ENCODE measurements at places on chromosomes 2 and 18.
A peak's percentile ranks its signal among the peaks of the same experiment; 100 is the strongest.

GRCh38 chr18:65439188-65439587 lies 311.6 kb upstream of the CDH7 start:
- no peak for DNase-seq

GRCh38 chr2:181258720-181259119 lies 198.5 kb upstream of the ITGA4 start:
- DNase-seq, result no peak

DNA sequence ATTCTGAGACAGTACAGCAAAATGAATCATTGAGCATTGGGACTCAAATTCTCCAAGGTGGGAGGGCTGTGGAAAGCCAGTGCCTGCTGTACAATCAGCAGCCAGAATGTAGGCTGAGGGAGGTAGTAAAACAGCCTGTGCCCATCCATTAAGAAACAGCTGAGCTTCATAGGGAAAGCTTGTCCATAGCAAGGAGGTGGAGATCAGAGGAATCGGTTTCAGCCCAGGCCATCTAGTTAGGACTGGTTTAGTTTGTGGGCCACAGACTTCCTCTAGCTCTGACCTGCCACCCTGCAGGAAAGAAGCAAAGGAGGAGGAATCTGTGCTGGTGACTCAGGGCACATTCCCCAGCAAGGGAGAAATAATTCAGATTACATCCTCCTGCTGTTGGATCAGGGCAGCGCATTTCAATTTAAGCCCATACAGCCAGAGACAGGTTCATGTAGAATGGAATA lies 333.4 kb downstream of the SETBP1 start:
- DNase-seq, result no peak

DNA sequence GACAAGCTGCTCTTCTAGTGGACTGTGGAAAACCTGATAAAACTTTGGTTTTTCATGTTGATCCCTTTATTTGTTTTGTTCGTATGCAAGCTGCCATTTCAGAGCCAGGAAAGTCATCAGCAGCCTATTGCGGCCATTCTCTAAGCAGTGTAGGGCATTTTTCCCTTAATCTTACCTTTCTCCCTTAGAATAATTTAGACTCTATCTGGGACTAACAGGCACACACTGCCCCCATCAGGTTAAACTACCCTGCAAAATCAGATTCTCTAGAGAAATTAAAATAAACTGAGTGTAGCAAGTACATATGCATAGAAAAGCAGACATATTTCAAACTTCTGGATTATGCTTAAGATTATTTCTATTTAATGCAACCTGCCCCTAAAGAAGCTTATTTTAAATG lies 347.5 kb downstream of the METTL4 start:
- no peak for DNase-seq

DNA sequence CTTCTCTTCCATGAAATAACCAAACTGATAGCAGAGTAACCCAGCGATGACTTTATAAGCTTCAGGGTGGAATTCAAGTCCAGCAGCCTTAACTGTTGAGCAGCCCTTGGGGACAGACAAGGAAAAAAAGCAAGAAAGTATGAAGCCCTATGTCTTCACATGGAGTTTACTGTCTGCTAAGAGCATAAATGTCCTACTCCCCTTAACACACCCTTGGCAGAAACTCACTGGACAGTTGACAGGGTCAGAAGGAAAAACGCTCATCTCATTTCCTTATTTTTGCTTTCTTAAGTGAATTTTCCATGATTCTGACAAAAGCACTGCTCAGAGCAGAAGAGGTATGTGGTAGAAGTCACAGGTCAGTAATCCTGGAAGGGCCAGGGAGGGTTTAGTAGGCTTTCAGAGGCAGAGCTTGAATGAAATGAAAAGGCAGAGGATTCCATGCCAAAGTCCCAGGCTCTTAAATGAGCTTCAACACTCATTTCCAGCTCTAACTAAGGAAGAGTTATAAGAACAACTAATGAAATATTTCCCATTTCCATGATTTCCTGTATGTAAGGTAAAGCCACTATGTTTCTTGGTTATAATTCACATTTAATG lies 683.3 kb upstream of the KLHL29 start:
- DNase-seq, result no peak

DNA sequence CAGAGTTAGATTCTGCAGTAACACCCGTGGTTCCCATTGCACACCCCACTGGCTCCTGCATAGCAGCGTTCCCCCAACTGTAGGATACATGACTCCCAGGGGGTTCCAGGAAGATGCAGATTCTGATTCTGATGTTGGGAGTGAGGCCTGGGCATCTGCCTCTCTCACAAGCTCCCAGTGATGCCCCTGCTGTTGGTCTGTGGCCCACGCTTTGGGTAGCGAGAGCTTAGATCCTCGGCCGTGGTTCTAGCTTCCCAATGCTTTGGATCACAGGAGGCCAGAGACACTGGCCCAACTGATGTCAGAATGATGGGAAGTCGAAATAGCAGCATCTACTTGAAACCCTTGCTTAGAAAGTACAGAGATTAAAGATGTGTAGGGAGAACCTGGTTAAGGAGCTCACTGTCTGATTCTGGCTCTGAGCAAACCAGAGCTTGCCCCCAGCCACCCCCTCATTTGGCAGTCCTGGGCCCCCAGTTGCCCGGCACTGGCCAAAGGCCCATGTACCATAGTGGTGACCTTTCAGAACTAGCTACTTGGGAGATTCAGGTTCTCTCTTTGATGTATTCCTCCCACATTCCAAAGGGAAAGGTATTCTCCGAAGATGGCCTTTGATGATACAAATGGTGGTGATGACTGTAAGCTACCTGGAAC lies 197.5 kb downstream of the FAM210A start:
- DNase-seq, result no peak

- no peak for DNase-seq
Observed at GRCh38 chr2:203730883-203731282, 24.4 kb downstream of the CD28 start.

DNA sequence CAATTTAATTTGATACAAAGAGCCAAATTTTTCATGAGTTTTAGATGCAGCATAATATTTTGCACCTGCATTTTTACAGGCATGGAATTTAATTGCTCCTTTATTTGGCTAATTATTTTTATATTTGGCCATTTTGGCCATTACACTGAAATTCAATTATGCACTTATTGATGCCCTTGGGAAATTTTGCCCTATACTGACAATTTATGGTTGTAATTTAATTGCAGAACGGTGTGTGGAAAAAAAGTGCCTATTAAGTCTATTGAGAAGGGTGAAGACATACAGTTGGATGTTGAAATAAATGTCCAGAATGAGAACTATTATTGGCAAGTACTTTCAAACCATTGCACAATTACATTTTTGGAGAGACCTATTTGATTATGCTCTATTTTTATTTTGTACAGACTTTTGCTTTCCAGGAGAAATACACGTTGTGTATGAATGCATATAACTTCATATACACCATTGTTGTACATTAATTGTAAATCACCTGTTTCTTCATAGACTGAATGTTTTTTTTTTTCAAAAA lies 1319.3 kb upstream of the CDH2 start:
- DNase-seq, result no peak

GRCh38 chr2:155442755-155443372 lies 744.4 kb downstream of the KCNJ3 start:
- no peak for DNase-seq

- DNase-seq, result no peak
Observed at GRCh38 chr2:37688771-37689468, 17.5 kb upstream of the CDC42EP3 start.

- DNase-seq, result no peak
Observed at GRCh38 chr2:108910541-108911396, 78.3 kb downstream of the EDAR start.

DNA sequence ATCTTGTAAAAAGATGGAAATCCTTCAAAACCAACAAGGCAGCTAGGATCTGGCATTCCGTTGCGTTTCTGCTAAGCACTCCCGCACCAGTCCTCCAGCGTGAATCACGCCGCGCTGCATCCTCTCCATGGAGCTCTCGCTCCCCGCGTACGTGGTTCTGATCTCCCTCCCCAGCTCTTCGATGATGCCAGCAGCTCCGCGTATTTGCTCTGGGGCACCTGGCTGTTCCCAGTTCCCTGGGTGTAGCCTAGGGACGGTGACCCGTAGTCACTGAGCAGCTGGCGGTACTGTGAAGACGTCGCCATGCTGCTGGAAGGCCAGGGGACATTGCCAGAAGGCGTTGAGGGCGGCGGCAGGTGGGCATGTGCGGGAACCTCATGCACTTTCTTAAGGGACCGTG lies 407.5 kb downstream of the RNF144A start:
- no peak for DNase-seq

GRCh38 chr18:79123948-79124347 lies 54.8 kb downstream of the ATP9B start:
- no peak for DNase-seq

DNA sequence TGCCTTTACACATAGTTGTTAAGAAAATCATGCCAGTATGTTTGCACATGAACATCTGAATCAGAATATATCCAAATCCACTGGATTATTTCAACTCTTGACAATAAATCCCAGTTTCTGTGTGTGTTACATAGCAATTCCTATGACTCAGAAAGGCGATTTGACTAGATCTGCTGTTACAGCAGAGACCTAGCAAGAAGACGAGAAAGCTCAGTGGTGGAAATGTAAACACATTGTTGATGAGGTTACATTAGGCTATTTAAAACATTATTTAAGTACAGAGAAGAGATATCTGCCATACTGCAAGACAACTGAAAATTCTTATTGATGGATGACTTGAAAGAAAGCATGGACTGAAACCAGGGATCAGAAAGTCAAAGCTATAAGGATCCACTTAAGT lies 73.0 kb upstream of the SMIM21 start:
- no peak for DNase-seq

DNA sequence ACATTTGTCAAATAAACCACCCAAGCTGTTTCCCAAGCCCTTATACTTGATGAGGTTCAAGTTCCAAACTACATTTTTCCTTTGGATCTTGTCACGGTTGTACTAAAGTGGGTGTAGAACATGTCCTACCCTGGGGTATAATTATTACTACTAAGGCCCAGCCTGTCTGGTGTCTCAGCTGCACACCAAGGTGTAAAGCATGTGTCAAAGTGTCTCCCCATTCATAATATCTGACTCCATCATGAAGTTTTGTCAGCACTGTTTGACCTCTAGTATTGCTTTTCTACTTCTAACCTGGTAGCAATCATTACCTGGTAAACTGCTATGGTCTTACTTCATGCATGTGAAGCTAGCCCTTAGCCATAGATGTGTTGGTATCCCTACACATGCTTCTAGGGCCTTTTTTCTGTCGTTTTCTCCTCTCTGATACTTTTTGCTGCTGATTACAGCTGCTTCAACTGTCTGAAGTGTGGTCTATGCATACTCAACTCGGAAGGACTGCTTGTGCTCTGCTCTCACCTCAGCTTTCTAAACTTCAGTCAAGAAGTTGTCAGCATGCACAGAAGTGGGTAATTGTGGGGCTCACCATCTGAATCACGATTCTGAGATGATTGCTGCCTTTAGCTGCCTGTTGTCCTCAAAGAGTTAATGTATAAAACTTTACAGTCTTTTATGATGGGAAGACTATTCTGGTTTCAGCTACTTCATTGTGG lies 445.7 kb upstream of the TRIB2 start:
- no peak for DNase-seq

GRCh38 chr2:69946351-69947324 lies 14.8 kb downstream of the ASPRV1 start:
- DNase-seq, result peak; percentile 19

DNA sequence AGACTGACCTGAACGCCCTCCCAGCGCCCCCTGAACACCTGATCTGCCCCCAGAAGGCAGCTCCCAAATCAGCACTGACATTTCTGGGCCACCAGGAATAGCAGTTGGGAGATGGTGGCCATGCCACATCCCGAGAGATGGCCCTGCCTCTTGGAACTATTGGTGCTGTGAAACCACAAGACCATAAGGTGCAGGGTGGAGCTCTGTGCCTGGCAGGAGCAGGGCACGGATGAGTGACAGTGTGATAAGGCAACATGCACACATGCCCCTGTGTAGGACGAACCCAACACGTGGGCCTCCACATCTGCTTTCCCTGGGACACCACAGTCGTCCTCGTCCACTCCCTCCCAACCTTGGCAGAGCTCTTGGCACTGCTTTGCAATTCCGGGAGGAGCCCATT lies 26.9 kb downstream of the ANO7 start:
- DNase-seq, result no peak

- no peak for DNase-seq
Observed at GRCh38 chr2:55247025-55247424, 14.5 kb downstream of the RPS27A start.

DNA sequence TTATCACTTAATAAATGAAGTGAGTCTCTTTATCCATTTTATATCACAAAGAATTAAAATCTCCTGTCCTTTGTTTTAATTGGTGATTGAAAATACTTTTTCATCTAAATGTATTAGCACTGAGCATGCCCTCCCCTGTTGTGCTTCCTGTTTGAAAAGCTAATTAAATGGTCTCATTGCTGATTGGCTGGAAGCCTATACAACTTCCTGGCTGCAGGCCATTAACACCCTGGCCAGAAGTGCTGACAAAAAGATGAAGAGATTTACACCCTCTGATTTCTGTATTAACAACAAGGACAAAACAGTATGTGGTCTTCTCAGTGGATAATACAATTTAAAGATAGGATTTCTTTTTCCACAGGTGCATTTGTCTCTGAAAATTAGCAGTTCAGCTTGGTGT lies 548.0 kb downstream of the DCC start:
- no peak for DNase-seq

GRCh38 chr18:28124131-28125029 lies 52.5 kb downstream of the CDH2 start:
- DNase-seq, result no peak

- no peak for DNase-seq
Observed at GRCh38 chr18:27661320-27662018, 476.4 kb upstream of the CHST9 start.

DNA sequence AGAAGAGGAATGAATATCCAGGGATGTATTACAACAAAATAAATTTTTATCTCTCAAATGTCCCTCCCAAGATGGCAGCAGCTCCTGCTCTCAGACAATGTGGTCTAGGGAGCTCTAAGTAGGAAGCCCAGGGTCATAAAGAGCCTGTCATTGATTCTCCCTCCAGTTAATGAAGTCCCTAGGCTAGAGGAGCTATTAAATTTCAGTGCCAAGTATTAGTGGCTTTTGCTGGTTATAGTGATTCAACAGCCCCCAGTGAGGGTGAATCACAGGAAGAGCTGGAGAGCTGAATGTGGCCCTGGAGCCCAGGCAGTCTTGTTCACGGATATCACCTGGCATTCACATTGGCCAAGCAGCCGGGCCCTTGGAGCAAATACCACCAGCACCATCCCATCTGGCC lies 109.8 kb upstream of the YPEL5 start:
- no peak for DNase-seq

GRCh38 chr18:4599312-4599711 lies 144.2 kb upstream of the DLGAP1 start:
- no peak for DNase-seq

- no peak for DNase-seq
Observed at GRCh38 chr2:42890791-42891355, 98.5 kb upstream of the HAAO start.

DNA sequence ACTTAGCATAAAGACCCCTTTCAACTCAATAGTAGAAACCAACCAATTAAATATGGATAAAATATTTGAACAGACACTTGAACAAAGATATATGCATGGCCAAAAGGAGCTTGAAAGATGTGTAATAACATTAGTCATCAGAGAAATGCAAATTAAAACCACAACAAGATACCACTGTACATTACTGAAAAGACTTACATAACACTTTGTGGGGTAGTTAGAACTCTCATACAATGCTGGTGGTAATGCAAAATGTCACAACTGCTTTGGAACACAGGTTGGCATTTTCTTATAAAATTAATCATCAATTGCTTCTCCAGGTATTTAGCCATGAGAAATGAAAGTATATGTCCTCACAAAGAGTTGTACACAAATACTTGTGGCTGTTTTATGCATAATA lies 60.7 kb downstream of the TTC27 start:
- no peak for DNase-seq

All from stimulated activated CD4-positive, alpha-beta T cell treated with anti-CD3 and anti-CD28 coated beads, Interleukin-12 subunit alpha, Interleukin-12 subunit beta, amount 100 ng/mL, for 24 hours (primary cell).